ENCODE measurements at places on chromosomes 3 and 15.

DNA sequence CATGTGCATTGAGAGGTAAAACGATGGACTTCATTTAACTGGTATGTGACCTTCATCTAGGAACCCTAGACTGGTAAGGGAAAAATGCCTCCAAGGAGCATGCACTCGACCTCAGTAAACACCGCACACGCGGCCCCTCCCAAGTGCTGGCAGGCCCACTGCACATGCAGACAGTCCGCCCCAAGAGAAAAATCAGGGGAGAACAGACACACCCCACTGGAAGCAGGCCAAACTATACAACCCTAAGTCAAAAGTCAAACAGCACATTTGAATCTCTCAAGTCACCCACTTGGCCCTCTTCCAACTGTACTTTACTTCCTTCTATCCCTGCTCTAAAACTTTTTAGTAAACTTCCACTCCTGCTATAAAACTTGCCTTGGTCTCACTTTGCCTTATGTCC is 250.1 kb upstream of the HES1 start:
- DNase-seq = no peak

- DNase-seq = no peak
Measured at GRCh38 chr3:106725566-106725965, 651.7 kb upstream of the CCDC54 start.

GRCh38 chr3:64728994-64729393 is 41.2 kb upstream of the ADAMTS9 start:
- no peak for DNase-seq

DNA sequence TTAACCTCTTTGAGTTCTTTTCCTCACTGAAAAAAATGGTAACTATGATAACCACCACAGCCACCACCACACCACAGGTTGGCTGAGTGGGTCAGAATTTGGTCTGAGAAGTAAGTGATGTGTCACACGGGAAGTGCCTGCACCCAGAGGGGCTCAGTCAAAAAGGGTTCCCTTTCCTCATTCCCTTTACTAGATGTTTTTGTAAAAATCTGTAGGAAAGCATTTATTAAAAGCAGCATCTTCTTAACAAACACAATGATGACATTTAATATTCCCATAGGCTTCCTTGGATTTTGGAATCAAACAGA is 23.2 kb downstream of the CFAP92 start:
- no peak for DNase-seq

- DNase-seq = no peak
Measured at GRCh38 chr3:13085846-13086179, 12.6 kb upstream of the IQSEC1 start.

DNA sequence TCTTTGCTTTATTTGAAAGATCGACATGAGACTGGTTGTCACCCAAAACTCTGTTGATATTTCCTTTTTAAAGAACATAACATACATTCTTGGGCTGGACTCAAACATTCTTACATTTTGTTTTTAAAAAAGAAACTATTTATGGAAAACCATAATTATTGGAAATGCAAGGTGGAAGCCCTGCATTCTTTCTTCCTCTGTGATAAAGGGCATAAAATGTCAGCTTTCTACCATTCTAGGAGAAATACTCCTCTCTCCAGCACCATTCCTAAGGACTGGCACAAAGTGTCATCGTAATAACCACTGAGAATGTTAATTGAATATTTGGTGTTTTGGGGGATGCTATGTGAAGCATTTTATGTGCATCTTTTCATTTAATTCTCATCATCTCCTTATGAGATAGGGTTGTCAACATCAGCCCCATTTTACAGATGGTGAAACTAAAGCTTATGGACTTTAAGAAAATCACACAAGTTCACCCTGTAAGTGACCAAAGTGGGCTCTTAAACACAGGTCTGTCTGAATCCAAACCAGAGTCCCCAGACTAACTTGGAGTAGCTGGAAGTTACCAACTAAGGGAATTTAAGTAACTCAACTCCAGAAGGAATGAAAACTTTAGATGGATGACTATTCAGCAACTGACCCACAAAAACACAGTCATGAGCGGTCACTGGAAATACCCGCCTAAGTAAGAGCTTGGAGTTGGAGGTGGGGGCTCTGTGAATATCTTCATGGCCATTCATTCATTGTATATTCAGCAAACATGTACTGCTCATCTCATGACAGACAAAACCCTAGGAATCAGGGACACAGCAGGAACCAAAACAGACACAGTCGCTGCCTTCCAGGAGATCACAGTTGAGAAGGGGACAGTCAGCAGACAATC is 45.9 kb upstream of the LMCD1 start:
- no peak for DNase-seq

GRCh38 chr15:51869060-51869421 is 39.6 kb downstream of the TMOD3 start:
- no peak for DNase-seq

DNA sequence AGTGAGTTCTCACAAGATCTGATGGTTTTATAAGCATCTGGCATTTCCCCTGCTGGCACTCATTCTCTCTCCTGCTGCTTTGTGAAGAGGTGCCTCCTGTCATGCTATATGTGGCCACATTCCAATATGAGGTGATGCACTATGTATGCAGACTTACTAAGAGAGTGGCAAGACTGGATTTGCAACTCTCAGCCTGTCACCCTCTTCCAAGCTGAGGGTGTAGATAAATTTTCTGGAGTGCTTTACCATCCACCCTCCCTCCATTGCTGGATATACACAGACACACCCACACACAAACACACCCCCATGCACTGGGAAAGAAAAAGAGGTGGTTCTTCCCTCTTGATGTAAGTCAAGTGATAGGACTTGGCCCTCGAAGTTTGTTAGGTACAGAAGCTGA is 30.2 kb upstream of the CHMP2B start:
- DNase-seq = no peak

DNA sequence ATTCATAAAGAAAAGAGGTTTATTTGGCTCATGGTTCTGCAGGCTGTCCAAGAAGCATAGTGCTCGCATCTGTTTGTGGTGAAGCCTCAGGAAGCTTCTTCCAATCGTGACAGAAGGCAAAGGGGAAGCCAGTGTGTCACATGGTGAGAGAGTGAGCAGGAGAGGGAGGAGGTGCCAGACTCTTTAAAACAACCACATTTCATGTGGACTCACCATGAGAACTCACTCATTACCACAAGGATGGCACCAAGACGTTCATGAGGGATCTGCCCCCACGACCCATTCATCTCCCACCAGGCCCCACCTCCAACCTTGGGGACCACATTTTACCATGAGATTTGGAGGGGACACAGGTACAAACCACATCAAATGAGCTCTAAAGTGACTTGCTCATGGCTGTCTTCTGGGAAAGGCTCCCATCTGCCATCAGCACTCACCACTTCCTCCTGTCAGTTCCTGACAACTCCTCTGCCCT is 327.3 kb upstream of the TLE3 start:
- DNase-seq = no peak

GRCh38 chr3:46981932-46982471 is 2.5 kb downstream of the NBEAL2 start:
- DNase-seq = no peak

DNA sequence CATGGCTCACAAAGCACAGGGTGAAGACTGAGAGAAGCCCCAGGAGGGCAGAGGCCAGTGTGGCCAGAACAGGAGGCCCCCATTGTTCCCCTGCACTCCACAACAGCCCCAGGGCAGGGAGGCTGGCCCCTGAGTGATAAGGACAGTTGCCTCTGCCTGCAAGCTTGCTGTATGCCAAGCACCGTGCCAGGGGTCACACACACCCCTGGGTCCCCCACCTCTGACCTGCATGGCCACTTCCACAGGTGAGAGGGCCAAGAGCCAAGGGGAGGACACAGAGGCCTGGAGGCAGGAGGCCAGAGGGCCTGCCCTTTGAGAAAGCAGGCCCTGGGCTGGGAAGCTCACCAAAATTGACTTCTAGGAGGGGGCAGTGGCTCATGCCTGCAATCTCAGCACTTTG is 23.7 kb downstream of the ATRIP start:
- no peak for DNase-seq

GRCh38 chr3:59316688-59317275 is 267.0 kb upstream of the CFAP20DC start:
- no peak for DNase-seq

DNA sequence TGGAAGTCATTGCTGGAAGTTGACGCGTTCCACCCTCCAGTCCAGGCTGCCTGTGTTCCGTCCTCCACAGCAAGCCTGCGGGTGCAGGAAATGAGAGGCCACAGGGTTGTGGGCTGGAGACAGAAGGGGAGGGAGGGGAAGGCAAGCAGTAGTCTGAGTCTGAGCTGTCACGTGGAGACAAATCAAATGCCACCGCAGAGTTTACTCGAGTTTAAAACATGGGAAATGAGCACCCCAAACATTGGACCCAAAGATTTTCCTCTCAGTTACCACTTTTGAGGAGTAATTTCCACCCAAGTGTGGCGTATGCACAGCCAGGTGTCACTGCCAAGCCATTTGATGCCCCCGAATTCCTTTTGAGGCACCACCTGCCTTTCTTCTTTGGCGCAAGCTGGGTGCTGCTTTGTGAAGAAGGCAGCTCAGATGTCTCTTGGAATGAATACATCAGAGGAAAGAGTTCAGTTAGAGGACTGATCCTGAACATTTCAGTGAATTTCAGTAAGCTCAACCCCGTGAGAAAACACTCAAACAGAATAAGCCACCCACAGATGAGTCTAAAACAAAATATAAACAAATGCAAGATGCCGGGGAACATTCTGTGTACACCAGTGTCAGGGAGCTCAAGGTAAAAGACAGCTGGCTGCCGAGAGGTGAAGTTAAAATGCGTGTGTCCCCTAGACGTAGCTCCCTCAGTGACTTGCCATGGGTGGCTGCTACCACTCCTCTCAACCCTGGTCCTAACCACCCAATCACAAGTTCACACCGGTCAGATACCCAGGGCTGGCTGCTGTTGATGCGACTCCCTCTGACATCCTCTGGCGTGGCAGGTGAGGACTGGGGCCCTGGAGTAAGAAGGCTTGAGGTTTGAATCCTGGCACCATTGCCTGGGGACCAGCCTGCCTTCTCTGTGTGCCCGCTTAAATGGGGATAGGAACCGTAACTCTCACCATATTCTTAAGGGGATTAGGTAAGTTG is 203.8 kb downstream of the UACA start:
- DNase-seq = peak; percentile 29

GRCh38 chr3:165439765-165440164 is 243.6 kb upstream of the SLITRK3 start:
- no peak for DNase-seq

- DNase-seq = no peak
Measured at GRCh38 chr15:35141743-35142471, 56.8 kb upstream of the NANOGP8 start.

GRCh38 chr3:131619821-131620220 is 117.0 kb upstream of the MRPL3 start:
- no peak for DNase-seq

DNA sequence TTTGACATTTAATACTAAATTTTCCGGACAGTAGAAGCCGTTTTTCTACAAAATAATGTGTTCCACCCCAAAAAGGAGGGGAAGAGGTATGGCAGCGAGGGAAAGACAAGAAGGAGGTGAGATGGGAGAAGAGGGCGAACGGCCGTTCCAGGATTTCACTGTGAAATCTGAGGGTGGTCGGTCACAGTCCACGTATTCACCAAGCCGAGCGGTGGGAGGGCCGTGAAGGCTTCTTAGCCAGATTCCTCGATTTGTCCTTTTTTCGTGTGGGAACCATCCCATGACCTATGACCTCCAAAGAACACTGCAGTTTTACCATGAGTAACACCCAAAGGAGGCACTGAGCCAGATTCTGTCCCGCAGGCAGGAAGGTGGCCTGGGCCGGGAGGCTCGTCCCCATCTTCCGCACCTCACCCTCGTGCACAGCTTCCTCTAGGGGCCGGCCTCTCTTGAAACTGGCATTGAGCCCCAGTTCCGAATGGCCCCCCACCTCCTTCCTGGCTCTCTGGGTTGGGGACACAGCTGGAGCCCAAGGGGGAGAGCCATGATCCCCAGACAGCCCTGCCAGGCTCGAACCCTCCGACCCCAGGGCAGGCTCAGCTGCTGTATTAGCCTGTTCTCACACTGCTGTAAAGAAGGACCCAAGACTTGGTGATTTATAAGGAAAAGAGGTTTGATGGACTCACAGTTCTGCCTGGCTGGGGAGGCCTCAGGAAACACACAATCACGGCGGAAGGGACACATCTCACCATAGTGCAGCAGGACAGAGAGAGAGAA is 23.7 kb downstream of the XXYLT1 start:
- DNase-seq = no peak

DNA sequence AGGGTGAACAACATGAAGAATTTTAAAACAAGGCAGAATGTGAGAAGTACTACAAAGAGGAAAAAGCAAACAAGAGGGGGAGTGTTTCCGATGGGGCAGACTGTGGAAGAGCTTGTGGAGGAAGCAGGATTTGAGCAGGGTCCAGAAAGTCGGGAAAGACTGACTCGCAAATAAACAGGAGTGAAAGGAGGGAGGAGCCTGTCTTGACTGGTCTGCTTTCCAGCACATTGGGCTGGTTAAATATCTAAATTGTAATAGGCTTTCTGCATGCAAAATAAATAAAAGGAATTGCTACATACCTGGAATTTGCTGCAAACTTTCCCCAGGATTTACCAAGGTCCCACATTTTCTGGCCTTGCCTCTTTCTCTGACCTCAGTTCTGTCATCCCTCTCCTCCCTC is 132.1 kb downstream of the RORA start:
- no peak for DNase-seq

- DNase-seq = no peak
Measured at GRCh38 chr3:11385891-11386290, 113.7 kb downstream of the ATG7 start.

- DNase-seq = peak; percentile 29
Measured at GRCh38 chr15:92906563-92907081, 6.5 kb downstream of the CHD2 start.

DNA sequence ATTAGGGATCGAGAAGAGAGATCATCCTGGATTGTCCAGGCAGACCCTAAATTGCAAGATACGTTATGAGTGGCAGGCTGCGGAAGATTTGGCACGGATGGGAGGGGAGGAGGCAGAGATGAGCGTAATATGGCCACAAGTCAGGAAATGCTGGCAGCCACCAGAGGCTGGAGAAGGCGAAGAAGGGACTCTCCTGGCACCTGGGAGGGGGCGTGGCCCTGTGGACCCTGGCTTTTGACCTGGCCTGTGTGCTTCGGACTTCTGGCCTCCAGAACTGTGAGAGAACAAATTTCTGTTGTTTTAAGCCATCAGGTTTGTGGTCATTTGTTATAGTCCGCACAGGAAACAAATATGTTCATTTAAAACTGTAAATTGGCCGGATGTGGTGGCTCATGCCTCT is 31.9 kb upstream of the IGF1R start:
- no peak for DNase-seq

- peak; percentile 30 for DNase-seq
Measured at GRCh38 chr15:74291101-74292071, 55.3 kb downstream of the CCDC33 start.

DNA sequence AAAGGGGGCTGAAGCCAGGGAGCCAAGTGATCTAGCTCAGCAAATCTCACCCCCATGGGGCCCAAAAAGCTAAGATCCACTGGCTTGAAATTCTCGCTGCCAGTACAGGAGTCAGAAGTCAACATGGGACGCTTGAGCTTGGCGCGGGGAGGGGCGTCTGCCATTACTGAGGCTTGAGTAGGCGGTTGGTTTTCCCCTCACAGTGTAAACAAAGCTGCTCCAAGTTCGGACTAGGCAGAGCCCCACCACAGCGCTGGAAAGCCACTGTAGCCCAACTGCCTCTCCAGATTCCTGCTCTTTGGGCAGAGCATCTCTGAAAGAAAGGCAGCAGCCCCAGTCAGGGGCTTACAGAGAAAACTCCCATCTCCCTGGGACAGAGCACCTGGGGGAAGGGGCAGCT is 8.1 kb upstream of the SLC25A36 start:
- no peak for DNase-seq

Measured in activated T-helper 1 cell treated with anti-CD3 and anti-CD28 coated beads, Interleukin-2, amount 50 U/mL, for 16 hours (primary cell).